ENCODE measurements at places on chromosomes 7 and 10.

DNA sequence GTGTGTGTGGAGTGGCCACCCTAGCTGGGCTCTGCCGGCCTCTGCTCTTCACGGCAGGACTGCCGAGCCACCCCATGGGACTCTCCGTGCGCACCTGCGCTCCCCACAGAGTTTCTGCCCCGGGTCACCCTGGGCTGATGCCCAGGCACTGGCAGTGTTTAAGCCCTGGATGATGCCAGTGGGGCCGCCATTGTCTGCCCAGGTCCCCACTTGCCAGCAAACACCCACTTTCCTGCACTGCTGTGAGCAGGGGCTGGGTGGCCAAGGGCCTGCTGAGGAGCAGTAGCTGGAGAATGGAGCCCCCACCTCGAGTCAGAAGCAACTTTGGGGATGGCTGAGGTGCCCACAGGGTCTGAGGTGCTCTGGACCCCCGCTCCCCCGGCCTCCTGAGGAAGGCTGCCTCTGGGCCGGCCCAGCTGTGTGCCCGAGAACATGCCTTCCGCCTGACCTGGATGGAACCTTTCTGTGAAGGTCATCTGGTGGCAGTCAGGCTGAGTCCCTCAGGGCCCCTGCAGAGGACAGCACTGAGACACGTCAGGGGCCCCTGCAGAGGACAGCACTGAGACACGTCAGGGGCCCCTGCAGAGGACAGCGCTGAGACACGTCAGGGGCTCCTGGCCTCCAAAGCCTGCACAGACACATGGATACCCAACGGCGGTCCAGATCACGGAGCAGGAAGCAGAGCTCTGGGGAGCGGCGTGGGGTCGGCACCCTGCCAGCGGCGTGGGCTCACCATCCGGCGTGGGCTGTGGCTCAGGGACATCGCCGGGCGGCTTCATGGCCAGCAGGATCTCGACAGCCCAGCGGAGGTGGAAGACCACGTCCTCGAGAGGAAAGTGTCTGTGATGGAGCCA is 62.0 kb downstream of the CFAP46 start:
- no peak for DNase-seq

- DNase-seq = no peak
These were observed 100.1 kb downstream of the CUX1 start for GRCh38 chr7:101917566-101917965.

- DNase-seq = no peak
These were observed 3.9 kb downstream of the MICALL2 start for GRCh38 chr7:1455241-1455939.

DNA sequence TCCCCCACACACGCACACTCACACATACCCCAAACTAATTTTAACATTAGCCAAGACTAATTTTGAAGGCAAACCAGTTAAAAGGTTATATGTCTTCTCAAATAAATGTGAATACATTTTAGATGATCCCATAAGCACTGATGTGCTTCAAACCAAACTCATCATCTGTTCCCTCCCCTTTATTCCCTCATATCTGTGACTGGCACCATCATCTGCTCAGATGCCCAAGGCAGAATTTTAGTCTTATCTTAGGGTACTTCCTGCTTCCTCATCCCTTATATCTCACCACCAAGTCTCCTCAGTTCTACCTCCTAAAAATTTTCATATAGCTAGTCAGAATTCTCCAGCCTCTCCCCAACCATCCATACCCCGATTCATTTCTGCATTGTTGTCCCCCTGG is 80.4 kb downstream of the UPF2 start:
- no peak for DNase-seq

GRCh38 chr10:67770537-67770936 is 67.5 kb downstream of the DNAJC12 start:
- DNase-seq = no peak

GRCh38 chr10:110149259-110149658 is 58.1 kb upstream of the MXI1 start:
- DNase-seq = no peak

All from dermis microvascular lymphatic vessel endothelial cell (primary cell).